ENCODE measurements at places on chromosomes 7 and 10. TPM values are rescaled to one million over a fixed set of nuclear protein-coding genes. Genes with fewer than 3 reads are reported as not detected.

DNA sequence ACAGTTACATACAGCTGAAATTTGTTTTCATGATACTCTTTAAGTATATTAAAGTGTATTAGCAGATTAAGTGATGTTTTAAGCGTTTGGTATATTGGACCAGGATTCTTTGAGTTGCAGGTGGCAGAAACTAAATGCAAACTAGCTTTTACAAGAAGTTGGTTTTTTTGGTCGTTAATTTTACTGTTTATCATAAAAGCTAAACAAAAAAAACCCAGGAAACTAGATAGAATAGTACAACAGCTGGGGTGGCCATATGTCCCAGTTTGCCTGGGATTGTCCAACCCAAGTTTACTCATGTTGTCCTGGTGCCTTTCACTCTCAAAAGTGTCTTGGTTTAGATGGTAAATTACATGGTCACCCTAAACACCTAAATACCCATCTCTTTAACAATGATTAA lies 108.7 kb downstream of the PHTF2 start:
- DNase-seq, result no peak

FERD3L gene
- total RNA-seq, result not detected

DNA sequence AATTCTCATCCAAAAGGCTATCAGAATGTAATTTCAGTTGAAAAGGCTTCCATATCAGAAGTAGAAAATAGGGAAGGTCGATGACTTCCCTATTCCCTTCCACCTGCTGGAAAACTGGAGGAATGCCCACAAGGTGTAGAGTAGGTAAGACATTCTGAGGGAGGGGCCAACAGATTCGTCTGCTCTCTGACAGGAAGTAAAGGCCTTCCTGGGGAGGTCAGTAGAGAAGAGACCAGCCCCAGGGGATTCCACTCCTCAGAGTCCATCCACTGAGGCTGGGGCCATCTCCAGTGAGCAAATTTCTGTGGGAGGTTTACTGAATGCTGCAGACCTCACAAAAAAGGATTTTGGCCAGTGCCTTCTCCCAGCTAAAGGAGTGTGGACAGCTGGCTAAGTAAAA lies 19.5 kb downstream of the NPSR1 start:
- DNase-seq, result no peak

- DNase-seq, result no peak
Measured at GRCh38 chr7:42868480-42868879, 43.4 kb downstream of the C7orf25 start.

DNA sequence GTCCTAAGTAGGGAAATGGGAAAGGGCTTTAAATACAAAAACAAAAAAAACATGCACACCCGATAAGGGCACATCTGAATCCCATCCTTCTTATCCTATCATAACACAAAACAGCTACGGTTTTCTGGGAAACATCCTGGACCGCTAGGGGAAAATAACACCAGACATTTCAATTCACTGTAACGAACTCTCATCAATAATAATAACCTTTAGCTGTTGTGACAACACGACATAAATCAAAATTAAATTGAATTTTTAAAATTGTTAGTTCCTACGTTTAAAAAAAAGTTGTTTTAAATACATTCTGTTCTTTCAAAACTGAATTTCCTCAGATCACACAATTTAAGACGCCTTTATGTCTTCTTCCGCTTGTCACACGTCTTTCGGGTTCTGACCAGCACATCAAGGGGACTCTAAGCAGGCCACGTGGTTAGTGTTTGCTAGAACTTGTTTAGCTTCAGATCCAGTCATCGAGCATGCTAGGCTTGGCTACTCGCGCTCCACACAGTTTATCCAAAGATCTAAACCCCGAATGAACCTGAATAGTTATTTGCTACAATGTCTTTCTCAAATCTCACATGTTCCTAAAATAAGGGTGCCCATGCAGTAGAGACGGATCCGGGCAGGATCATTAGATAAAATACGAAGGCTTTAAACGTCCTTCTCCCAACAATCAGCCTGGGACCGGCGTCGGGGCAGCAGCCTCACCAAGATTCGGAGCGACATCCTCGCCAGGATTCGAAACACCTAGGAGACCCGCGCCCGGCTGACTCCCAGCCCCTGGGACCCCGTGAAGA lies 839 bp downstream of the IKZF5 start:
- peak; percentile 64 for DNase-seq

DNA sequence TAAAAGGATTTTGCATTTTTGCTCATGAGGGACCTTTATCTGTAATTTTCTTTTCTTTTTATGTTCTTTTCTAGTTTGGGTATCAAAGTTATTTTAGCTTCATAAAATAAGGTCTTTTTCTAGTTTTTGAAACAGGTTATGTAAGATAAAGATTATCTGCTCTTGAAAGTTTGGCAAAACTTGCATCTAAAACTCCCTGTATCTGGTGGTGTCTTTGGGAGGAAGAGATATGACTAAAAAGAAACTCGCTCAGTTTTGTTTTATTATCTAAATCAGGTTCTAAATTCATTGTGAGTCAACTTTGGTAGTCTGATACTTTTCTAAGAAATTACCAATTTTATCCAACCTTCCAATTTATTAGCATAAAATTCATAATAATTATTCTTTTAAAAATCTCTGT lies 55.1 kb downstream of the VCL start:
- DNase-seq, result no peak

SLC18A2 gene
- 0.42 TPM for total RNA-seq

GRCh38 chr7:41701068-41701941 lies 1.6 kb downstream of the INHBA start:
- peak; percentile 44 for DNase-seq

SYT15B gene
- 0.04 TPM for total RNA-seq

DNA sequence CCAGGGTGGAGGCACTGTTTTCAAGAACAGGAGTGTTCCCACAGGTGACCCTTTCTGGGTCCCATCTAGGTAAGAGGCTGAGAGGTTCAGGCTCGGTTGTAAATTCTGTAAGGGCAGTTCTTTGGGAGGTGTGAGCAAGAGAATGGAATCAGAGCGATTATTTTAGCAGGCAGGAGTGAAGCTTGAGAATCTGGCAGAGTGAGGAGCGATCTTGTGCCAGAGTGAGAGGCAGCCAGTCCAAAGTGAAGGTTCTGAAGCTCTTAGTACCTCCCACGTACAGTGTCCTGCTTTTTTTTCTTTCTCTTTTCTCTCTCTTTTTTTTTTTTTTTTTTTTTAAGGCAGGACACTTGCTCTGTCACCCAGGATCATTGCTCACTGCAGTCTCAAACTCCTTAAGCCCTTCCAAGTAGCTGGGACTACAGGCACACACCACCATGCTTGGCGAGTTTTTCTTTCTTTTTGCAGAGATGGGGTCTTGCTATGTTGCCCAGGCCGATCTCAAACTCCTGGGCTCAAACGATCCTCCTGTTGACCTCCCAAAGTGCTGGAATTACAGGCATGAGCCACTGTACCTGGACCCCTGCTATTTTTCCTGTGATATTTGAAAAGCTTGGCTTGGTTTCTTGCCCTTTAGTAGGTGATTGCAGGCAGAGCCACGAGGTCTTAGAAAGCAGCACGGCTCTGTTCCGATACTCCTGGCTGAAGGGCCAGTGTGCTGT lies 10.9 kb downstream of the POR start:
- DNase-seq, result peak; percentile 19

GFRA1 gene
- 5.1 TPM for total RNA-seq

SPDYE3 gene
- not detected for total RNA-seq

GRCh38 chr10:106716381-106716780 lies 448.1 kb downstream of the SORCS1 start:
- DNase-seq, result no peak

DNA sequence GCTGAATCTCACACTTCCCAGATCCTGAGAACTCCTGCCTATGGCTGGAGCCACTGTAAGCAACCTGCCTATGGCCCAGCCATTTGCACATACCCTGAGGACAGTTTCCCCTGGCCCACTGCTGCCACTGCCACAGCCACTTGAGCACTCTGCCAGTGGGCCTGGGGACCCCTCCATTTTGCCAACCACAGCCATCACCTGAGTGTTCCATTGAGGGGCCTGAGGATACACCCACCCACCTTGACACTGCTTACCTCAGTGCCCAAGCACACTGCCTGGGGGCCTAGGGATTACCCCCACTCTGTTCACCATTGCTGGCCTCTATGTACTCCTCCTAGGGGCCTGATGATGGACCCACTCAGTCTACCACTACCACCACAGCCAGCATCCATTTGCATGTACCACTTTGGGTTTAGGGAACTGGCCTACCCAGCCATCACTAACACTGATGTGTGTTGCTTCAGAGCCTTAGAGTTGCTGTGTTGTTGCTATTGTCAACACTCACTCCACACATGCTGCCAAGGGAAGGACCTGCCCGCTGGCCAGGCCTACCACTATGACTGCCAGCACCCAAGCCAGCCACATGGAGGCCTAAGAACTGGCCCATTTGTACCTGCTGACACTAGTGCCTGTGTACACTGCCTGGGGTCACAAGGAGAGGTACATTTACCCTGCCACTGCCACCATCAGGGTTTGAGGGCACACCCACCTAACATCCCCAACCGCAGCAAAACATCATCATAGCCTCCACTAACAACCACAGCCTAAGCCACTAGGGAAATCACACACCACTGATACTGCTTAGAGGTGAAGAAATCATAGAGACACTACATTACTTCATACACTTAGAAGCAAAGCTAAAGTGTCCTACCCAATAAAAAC lies 45.9 kb upstream of the ANTXRL start:
- DNase-seq, result no peak

PHYHIPL gene
- 0.21 TPM for total RNA-seq

EBF3 gene
- total RNA-seq, result 2.2 TPM

- peak; percentile 59 for DNase-seq
Measured at GRCh38 chr10:125868372-125868975, 12.6 kb downstream of the DHX32 start.

GRCh38 chr7:79778786-79779770 lies 325.6 kb upstream of the MAGI2 start:
- DNase-seq, result no peak

DNA sequence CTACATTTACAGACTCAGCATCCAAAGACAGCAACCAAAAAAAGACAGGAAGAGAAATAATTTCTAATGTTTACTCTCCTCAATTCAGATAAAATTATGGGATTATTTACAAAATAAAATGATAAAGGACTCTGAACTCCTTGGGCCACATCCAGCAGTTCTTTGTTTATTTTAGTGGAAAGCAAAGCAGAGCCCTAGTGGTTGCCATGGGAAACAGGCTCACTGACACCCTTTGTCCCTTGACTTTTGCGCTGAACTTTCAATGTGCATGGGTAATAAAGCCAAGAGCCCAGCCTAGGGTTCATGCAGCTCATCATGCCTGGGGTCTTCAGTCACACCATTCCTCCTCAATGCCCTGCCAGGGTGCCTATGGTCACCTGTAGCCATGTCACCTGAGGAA lies 442.6 kb upstream of the IGFBP3 start:
- no peak for DNase-seq

DNA sequence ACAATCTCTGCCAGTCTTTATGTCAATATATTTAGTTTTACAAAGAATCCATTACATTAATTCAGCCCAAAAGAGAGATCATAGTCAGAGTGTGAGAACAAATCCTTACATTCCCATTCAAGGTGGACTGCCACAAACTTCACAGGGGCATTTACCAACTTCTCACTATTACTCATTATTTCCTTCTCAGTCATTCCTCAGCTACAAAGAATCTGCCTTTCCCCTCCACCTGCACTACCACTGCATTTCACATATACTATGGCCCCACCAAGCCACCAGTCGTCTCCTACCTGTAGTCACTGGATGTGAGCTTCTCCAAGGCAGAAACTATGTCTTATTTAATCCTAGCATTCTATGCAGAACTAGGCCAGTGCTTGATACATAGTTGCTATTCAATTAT lies 94.3 kb downstream of the USP6NL start:
- no peak for DNase-seq

CRHR2 gene
- total RNA-seq, result 0.92 TPM

DNA sequence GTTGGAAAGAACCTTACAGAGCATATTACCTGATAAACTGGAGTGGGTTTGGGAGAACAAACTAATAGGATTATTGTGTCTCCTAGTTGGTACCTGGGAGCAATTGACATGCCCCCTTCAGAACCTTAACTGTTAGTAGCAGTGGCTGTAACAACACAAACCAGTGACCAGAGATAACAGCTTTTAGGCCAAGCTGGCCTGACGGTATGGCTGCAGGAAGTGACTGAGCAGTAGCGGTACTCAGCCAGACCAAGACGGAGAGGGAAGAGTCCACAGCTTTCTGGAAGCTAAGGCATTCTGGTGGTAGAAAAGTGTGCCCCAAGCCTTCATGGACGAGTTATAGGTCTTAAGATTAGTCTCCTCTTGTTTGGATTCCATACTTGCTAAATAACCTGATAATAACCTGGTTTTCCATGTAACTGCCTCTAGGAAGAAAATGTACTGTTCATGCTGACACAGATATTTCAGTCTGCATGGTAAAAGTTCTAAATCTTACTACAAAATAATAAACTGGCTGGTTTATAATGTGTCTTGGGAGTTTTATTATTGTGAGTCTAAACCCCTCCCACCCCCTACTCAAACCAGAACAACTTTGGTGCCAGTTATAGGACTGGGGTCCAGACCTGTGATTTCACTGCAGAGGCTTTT lies 11.3 kb downstream of the NOLC1 start:
- no peak for DNase-seq

HDAC9 gene
- total RNA-seq, result 101 TPM

PCGF6 gene
- total RNA-seq, result 21.4 TPM

TMEM213 gene
- total RNA-seq, result not detected

GRCh38 chr10:92886334-92886961 lies 38.1 kb downstream of the EXOC6 start:
- no peak for DNase-seq

DNA sequence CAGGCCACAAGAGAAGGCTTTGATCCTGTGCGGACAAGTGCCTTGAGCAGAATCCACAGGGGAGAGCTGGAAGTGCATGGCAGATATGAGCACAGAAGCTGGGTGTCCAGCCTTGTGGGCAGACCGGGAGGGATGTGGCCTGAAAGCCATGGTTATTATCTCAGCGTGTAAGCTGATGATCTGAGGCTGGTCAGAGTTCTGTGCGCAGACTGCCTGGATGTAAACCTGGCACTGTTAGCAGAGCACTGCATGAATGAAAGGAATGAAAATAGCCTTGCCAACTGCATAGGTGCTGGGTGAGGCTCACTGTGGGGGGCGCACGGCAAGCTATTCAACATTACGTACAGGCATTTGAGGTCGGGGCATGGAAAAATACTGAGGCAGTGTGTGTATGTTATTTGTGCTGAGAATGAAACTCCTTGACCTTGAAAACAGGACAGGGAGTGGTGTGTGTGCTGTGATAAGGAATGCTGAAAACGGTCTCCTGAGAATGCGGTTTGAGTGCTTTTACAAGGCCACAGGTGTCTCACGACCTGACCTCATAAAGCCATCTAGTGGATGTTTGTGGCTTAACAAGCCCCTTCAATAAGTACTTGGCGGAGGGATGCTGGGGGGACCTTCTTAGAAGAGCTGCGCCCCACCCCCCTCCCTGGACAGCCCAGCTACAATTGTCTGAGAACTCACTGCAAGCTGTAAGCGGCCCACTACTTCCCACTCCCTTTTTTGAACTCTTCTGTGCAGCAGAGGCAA lies 18.7 kb downstream of the AKR1C1 start:
- DNase-seq, result peak; percentile 62

DNA sequence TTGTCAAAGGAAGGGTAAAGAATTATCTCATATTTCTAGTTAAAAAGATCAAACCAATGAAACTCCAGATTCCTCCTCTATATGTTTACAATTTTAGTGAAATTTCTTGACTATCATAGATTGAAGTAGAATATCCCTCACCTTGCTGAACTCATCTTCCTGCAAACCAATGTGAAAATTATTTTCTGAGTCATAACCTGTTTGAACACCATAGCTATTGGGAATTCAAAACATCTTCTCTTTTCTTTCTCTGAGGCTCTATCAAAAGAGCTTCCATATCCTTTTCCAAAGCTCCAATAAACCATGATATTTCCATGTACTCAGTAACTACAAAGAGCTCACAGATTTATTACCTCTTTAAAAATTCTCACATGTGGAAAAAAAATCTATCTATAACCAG lies 134.3 kb downstream of the DOCK4 start:
- DNase-seq, result no peak
